H54 (cell line): ENCODE measurements at places on chromosomes 13 and 19.

GRCh38 chr13:77465603-77466195 lies 69.8 kb upstream of the SCEL start:
- no peak for DNase-seq

- DNase-seq, result no peak
These were observed 1.3 kb downstream of the BBC3 start for GRCh38 chr19:47229676-47230053.

DNA sequence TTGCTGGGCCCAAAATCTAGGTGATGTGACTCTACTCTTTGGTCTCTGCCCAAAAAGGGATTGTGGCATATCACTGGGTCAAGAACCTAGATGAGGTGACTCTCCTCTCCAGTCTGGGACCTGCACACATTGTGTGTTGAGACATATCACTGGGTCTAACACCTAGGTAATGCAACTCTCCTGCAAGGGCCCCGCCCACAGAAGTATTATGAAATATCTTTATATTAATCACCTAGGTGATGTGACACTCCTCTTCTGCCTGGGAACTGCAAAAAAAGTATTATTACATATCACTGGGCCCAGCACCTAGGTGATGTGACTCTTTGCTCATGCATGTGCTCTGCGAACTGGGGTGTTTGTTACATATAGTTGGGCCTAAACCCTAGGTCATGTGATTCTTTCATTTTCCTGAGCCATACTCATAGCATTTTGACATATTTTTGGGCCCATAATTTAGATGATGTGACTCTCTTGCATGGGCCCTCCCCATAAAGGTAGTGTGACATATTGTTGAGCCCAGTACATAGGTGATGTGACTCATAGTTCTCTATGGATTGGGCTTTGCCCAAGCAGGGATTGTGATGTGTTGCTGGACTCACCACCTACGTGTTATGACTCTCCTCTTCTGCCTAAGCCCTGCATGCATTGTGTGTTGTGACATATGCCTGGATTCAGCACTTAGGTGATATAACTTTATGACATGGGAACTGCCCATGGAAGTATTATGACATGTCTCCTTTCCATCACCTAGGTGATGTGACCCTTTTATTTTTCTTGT lies 11.2 kb upstream of the ZNF681 start:
- no peak for DNase-seq

GRCh38 chr13:43766725-43767124 lies 20.0 kb downstream of the ENOX1 start:
- no peak for DNase-seq

DNA sequence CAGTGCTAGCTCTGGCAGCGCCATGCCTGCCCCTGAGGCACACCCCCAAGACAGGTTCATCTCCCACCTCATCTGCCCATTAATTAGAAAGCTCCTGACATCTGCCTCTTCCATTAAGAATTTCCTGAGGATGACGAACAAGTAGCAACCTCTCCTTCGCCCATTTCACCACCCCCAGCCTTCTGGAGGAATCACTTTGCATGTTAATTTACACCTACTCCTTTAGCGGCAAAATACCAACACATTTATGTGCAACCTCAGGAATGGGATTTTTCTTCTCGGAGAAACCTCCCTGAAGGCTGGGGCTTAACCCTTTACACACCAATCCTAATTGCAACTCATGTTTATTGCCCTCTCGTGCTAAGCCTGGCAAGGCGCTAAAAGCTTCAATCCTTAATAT lies 13.8 kb downstream of the SLC7A1 start:
- no peak for DNase-seq
